ENCODE measurements at places on chromosomes 1 and 21.

- DNase-seq: no peak
Observed at GRCh38 chr1:93925206-93925605, 16.0 kb upstream of the GCLM start.

DNA sequence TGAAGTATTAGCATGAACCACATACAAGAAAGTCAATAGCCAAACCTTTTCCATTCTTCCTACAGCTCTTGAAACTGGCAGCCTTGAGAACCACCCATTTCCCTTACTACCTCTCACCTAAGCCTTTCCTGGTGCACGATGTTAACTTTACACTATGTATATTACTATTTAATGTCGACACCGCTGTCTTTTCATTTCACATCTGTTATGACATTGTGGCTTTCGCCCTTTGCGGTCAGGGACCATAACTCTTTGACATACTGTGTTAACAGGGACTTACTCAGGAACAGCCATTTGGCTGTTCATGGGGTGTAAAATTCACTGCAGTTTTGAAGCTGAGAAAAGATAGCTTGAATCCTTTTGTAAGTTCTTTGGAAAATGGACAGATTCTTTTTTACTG is 21.1 kb upstream of the GPR88 start:
- DNase-seq: no peak

DNA sequence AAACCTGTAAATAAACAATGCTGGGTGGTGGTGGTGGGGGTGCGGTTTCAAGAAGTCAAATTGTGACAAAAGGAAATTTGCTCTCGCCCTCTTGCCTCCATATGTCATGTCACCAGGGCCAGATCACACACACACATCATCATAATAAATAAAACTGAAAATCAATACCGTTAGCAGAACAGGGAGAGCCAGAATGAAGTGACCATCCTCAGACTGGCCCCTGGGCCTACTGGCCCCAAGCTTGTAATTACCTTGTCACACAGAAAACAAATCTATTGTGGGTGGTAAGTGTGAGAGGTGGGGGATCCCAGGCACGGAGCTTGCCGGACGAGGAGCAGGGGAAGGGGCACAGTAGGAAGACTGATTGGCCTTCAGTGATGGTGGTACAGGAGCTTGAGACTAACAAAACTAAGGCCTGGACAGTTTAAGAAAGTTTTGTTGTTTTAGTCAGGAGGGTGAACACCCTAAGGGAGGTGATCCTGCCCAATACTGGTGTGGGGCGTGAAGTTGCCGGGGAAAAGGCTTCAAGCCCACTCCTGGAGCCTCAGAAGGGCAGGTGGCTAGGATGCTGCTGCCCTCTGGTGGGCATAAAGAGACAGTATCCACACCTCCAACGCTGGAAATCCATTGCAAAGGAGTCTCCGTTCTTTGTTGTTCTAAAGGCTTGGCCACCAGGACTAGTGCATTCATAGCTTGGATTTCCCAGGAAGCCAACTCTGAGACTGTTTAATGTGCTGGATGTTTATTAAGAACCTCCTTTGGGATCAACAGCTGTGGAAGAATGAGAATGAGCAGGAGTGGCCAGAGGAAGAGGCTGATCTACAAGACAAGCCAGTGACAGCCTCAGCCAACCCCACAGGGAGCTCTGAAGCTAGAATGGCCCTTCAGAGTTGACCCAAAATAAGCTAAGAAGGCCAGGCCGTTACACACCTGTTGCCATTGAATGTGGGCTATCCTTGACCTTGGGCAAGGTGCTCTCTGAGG is 8.1 kb upstream of the C1orf216 start:
- no peak for DNase-seq

GRCh38 chr1:19350566-19350965 is 38.4 kb downstream of the SLC66A1 start:
- no peak for DNase-seq

GRCh38 chr1:65952696-65953095 is 160.0 kb downstream of the PDE4B start:
- DNase-seq: no peak

DNA sequence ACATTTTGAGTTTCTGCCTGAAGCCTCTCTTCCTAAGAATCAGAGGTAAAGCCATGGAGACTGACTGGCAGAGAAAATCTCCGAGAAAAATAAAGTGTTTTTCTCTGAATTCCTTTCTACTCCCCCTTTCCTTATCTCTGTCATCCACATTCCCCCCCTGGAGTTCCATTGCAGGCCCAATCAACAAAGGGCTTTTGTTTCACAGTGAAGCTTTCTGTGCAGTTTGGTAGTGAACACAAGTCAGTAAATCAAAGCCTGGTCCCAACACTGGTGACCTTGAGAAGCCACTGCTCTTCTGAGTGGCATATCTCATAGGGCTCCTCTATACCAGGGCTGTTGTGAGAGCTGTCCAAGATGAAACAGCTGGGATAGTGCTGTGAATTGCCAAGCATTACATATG is 228.4 kb downstream of the SEC16B start:
- no peak for DNase-seq

DNA sequence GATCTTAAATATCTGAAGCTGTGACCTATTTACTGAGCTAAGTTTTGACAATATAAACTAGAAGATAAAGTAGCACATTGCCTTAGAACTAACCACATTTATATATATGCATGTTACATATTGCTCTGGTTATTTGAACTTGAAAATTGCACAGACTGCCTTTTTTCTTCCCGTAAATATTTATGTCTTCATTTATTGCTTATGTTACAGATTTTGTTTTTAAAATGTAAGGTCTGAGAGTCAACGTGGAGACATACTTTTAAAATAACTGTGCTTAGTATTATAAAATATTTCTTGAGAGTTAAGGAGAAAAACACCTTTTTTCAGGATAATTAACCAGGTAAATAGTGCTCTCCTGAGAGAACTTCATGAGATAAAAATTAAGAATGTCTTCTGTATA is 3.1 kb downstream of the RPS6KC1 start:
- DNase-seq: no peak

DNA sequence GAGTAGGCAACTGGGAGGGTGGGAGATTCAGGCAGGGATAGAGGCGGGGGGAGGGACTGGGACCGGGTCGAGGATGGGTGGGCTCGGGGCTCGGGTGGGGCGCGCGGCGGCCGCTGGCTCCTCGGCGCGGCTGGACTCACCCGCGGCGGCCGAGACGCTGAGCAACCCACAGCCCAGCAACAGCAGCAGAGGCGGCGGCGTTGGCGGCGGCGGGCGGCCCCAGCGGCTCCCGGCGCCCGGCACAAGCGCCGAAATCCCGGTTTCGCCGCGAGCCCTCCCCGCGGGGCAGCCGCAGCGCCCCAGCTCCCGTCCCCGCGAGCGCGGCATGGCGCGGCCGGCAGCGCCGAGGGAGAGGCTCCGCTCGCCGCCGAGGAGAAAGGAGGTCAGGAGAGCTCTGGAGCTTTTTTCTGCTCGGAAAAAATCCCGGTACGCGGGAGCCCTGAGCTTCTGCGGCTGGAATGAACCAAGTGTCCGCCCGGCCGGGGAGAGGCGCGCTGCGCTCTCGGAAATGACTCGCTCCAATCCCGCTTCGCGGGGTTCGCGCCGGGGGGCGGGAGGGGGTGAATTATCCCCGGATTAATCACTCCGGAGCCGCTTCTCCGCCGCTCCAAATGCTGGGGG is at the start of gene CSMD2:
Gene CSMD2, minus strand, starts transcription at position 460 of the 621 bp plus-strand sequence. Its CDS starts 133 bp downstream, at position 327.
- no peak for DNase-seq

DNA sequence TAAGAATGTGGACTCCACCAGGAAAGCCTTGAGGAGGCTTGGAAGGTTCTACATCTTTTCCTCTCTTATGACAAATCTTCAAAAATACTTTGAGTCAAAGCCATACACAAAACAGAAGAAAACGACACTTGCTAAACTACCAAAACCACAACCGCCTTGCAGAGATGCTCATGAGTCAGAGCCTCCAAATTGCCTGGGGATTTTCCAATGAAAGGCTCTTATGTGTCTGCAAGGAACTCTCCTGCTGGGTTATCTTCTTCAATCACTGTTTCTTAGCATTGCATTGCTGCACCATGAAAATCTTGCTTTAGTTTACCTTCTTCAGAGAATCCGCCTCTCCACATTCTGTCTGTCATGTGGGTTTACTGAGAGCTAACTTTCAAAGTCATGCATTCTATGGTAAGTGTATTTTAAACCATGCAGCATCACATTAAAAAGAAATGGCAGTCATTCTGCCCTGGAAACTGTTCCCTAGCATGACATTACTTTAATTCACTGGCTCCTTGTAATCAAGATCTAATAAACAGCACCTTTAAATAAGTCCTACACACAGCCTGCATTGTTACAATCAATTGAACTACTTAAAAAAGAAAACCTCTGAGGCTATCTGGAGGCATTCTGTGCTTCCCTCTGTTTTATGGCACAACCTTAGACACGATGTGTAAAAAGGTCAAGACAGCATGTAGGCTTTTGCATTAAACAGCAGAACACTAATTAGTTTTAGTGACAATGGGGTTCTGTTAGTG is 210.0 kb upstream of the FOXD3 start:
- DNase-seq: no peak

- no peak for DNase-seq
Observed at GRCh38 chr1:54850737-54851136, 36.3 kb downstream of the DHCR24 start.

DNA sequence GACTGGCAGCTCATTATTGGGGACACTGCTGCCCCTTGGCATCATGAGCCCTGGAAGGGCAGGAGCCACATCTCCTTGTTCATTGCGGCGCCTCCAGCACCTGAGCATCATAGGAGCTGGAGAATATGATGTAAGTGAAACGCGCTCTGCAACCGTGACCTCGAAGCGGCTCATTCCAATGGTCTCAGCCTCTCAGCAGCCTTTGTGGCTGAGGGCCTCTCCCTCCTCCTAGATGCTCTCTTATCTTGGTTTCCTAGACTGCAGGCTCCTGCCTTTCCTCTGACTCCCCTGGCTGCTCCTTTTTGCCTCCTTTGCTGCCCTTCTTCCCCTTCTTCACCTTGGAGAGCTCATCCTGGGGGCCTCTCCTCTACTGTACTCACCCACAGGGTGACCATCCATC is 83.6 kb upstream of the CASZ1 start:
- no peak for DNase-seq

DNA sequence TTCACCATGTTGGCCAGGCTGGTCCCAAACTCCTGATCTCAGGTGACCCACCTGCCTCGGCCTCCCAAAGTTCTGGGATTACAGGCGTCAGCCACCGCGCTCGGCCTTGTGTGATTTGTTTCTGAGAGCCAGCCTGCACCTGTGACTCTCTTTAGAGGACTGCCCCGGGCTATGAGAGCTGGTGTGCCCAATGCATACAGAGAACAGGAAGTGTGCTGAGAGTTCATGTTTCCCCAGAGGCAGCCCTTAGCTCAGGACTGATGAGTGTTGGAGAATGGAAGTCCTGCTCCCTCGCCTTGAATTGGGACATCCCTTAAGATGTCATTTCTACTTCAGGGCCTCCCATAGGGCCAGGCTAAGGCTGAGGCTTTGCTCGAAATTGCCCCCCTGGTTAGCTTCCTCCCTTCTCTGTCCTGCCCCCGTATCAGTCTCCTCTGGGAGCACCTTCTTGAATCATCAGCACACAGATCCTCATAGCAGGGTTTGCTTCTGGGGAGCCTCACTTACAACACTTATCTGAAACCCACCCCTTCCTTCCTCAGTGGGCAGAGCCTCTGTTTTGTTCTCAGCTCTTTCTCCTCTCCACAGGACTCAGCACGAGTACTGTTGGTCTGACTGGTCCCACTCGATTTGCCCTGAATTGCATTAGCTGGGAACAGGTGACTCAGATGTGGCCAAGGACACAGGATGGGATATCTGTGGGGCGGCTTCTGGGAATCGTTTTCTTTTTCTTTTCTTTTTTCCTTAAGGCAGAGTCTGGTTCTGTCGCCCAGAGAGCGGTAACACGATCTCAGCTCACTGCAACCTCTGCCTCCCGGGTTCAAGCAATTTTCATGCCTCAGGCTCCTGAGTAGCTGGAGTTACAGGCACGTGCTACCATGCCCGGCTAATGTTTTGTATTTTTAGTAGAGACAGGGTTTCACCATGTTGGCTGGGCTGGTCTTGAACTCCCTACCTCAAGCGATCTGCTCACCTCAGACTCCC is 80.1 kb downstream of the UBIAD1 start:
- DNase-seq: no peak

DNA sequence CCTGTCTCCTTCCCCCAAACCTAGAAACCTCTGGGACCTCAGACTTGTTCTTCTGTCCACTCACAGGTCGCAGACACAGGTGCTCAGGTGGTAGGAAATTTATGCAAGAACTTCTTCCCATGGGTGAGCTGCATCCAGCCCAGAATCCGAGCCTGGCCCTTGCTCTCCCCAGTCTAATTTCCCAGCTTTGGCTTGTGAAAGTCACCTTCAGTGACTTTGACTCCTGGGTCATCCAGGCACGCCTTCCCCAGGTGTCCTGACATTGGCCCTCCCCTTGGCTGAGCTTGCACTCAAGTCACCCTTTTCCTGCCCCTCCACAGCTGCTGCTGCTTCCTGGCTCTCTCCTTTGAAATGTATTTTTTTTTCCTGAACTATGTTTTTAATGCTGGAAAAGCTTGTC is 6.6 kb downstream of the IPO13 start:
- no peak for DNase-seq

DNA sequence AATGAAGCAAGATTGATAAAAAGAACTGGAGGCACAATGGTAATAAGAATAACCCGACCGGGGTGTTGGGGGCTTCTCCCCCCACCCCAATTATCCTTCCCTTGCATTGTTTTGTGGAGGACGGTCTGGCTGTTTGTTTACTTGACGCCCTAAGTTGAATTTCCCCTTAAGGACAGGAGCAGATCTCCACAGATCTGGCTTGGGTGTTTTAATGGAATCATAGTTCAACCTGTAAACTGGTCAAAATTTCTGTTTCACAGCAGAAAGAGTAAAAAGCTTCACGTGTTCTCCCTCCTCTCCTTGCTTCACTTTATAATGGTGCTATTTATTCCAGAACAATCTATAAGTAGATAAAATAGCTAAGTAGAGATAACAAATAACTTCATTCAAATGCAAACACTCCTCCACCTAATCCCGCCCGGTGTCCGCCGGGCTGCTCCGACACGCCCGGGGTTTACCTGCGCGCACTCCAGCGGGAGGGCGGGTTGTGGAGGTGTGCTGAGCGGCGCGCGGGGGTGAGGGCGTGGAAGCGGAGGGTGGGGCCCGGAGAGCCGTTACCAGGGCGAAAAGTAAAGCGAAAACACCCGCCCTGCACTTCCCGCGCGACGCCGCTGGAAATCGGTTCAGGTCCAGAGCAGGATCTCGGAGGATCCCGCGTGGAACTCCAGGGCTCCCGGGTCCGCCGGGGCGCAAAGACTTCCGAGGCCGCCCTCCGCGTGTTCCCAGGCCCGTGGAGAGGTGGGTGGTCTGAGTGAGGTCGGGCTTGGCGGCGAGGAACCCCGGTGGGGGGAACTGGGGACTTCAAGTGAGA is 2.0 kb upstream of the ATF3 start:
- DNase-seq: no peak

- DNase-seq: no peak
Observed at GRCh38 chr1:10591010-10591409, 116.3 kb downstream of the PEX14 start.

DNA sequence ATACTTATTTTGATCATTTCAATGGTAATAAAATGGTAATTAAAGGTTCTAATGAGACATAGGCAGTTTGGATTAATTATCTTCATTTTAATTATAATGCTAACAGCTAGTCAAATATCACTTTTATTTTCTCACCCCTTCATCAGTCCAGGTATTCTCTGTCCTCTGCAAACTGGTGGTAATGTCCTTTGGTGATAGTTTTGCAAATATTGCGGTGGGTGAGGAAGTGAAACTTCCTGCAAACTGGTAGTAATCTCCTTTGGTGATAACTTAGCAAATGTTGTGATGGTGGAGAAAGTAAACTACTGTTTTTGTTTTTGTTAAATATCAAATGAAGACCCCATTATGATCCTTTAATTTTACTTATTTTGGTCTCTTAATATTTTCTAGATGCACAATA is 209.0 kb downstream of the AMY1C start:
- no peak for DNase-seq

GRCh38 chr21:36788120-36788638 is 89.3 kb downstream of the SIM2 start:
- DNase-seq: no peak

GRCh38 chr1:59156526-59157199 is 140.2 kb upstream of the FGGY start:
- DNase-seq: no peak

Data from NCI-H1417 treated with DMSO at 0.1 percent for 48 hours (cell line).